GM19239 (cell line): ENCODE measurements at places on chromosomes 5 and 9.

DNA sequence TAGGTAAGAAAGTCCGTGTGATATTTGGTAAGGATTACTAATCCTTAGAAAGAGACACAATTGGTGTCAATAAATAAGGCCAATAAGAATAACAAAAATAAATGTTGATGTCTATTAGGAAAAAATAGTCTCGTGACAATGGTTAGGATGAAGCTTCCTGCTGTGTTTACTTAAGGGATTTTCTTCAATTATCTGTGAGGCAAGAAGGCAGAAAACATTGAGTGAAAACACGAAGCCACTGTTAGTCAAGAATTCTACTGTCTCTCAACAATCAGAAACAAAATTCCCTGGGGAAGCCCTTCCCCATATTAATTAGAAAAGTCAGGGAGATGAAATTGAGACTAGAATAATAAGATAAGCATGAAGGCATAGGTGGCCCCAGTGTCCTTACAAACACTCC, 149.0 kb downstream of the SYK start:
- DNase-seq, result no peak

GRCh38 chr5:66338828-66339227, 194.7 kb downstream of the SREK1 start:
- DNase-seq, result no peak

GRCh38 chr9:78358329-78359051, 61.6 kb downstream of the PSAT1 start:
- DNase-seq, result no peak

DNA sequence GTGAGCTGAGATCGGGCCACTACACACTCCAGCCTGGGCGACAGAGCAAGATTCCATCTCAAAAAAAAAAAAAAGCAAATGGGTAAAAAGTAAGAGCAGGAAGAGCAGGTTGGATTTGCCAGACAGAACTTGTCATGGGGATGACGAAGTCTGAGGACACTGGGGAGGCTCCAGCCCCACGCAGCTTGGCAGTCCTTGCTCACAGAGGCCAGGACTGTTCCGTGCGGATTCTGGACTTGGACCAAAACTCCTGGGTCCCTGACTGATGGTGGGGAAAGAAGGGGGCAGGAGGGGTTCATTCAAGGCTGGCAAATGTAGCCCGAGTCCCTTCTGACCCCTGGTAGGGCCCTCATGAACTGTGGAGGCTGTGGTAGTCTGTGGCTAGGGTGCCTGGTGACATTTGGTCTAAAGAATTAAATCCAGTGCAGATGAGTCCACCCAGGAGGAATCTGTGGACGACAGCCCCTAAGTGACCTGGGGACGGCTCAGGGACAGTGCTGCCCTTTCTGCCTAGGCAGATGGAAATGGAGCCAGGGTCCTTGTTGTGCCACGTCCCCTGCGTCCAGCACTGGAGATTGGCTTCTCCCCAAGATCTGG, 3.1 kb downstream of the FGD3 start:
- no peak for DNase-seq

DNA sequence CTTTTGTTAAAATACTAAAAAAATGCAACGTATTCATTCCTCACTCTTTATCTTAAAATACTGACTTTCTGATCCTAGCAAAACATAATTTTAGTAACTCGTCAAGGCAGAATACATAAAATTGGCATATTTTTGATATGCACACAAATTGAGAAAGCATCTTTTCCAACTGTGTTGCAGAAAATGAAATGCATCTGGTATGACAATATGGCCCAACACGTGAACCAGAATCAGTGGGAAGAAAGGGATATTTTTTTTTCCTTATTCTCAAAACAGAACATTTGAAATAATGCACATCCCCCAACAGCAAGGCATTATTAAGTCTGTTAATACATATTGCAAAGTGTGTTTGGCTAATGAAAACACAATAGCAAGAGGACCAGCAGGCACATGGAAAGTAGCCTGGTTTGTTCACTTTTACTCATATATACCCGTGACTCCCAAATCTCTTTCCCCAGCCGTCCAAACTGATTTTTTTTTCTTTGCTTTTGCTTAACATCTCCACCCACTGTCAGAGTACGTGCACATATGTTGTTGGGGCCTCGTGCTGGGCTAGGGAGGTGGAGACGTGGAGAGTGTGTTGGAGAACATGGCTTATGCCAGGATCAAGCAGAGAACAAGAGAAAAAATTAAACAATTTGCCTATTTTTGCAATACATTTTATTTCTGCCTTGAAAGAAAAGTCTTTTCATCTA, 4.3 kb downstream of the MCTP1 start:
- DNase-seq, result no peak

DNA sequence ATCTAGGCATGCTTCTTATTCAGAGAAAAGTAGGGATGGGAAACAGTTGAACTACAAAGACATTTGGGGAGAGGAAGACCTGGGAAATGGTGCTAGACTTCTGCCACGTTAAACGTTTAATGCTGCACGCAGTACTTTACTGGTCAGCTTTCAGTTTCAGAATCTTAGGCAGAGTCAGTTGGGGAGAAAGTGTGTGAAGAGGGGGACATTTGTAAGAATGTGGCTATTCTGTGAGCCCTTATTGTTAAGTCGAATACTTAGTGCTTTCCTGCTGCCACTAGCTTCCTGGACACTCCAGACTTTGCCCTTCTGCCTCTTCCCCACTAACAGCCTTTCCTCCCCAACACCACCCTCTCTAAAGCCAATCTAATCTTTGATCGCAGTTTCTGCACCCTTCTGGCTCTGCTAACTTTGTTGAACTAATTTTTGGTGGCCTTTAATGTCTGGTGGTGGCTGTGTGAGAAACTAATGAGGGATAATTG, 6.1 kb downstream of the CYSTM1 start:
- DNase-seq, result peak; percentile 42

DNA sequence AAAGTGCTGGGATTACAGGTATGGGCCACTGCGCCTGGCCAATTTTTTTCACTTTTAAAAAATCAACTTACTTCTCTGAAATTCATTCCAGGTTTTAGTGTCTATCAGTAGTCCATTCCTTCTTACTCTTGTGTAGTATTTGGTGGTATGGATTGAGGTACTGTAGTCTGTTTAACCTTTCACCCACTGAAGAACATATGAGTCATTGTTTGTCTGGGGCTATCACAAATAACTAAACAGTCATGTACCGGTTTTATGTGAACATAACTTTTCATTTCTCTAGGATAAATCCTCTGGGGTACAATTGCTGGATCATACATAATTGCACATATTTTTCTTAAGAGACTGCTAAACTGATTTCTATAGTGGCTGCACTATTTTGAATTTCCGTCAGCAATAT, 1188.0 kb upstream of the CDH9 start:
- DNase-seq, result no peak

GRCh38 chr9:129586245-129586644, 34.7 kb downstream of the C9orf50 start:
- DNase-seq, result no peak

GRCh38 chr9:114072184-114073140, 5.6 kb downstream of the AMBP start:
- no peak for DNase-seq

- no peak for DNase-seq
Measured at GRCh38 chr9:108386859-108387384, 468.9 kb downstream of the ACTL7B start.

DNA sequence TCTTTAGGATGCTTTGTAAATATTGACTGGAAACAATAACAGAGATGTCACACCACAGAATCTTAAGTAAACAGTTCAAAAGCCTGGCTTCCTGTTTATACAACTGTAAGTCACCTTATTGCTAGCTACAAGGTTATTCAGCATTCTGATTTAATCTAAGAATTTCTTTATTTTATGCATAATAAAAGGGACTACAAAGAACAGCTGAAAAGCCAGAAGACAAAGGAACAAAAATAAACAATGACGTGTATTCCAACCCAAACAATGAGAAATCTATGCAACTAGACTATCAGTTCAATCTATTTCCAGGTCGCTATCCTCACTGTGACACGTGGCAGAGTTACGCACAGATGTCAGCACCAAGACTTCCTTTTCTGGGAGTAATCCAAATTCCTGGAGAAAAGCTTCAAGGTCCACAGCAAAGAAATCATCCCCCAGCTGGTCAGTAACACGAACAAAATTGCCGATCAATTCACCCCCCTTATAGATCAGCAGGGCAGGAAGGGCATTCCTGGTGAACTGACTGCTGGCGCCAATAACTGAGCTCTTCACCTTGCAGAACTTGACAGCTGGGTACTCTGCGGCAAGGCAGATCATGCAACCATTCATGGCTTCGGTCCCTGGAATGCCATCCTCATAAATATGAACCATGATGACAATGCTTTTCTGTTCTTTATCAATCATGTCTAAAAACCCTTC, 8.4 kb downstream of the PDCL start:
- DNase-seq, result no peak
